Stimulated activated CD4-positive, alpha-beta T cell treated with anti-CD3 and anti-CD28 coated beads, TNF-alpha, amount 100 ng/mL, for 24 hours (primary cell): ENCODE measurements at places on chromosomes 3 and 15.
A peak's percentile ranks its signal among the peaks of the same experiment; 100 is the strongest.

DNA sequence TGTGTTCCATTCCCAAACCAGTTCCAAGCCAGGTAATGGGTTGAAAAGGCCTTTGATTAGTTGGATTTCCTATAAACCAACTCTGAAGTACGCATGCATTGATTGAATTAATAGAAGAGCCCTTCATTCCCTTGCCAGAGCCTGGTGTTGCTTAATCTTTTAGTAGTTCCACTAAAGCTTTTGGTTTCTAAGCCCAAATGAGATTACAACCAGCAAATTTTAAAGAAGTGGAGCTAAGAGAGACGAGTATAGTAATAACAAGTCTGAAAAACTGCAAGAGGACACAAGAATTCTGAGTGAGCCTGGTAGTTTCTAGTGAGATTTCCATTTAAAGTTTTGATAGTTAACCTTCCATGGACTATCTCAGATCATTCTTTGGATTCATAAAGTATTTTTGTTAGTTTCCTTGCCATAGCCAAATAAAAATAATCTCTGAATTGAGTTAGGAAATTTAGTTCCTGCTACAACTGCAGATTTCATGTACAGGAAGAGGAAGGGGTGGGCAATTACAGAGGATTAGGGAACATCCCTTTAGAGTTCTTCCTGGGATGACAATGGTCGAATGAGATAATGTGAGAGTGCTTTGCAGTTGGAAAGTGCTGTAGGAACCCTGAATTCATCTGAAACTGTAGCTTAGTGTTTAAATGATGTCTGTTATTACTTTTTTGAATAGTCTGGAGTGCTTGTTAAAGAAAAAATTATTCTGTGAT, 136.8 kb downstream of the FNDC3B start:
- DNase-seq, result no peak

GRCh38 chr3:182797876-182798275, 4.6 kb downstream of the ATP11B start:
- no peak for DNase-seq

GRCh38 chr15:63156755-63157117, 541 bp downstream of the RPS27L start:
- peak; percentile 10 for DNase-seq

GRCh38 chr3:2961576-2961975, 148.6 kb downstream of the IL5RA start:
- no peak for DNase-seq

GRCh38 chr3:13555753-13556152, 6.8 kb downstream of the FBLN2 start:
- no peak for DNase-seq

GRCh38 chr3:139122221-139122581, 77.5 kb upstream of the PRR23C start:
- DNase-seq, result no peak

- DNase-seq, result no peak
Measured at GRCh38 chr3:13812034-13812471, 67.8 kb downstream of the WNT7A start.

DNA sequence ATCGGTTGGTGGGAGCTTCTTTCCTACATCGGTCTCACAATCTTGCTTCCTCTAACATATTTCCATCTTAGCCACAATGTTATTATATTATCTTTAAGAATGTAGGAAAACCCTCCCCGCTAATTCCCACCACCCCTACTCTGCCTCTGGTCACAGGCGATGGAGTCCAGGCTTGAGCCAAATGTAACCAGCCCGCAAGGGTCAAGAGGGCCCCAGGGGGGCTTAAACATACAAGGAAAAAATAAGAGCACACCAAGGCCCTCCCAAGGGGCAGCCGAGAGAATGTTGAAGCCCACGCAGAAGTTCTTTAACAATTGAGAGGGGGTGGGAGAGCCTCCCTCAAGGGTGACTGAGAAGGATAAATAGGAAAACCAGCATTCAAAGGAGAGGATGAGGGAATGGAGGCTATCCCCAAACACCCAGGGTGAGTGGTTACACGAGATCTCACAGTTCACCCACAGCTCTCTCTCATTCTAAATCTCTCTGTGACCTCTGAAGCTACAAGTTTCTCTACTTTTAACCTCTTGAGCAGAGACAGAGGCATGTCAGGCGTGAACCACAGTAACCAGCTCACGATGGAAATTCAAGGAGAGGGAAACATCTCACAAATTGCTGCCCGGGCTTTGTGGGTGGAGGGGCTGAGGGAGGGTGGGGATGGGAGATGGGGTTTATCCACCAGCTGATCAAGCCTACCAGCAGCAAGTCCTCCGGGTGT, 31.4 kb upstream of the UACA start:
- DNase-seq, result no peak

DNA sequence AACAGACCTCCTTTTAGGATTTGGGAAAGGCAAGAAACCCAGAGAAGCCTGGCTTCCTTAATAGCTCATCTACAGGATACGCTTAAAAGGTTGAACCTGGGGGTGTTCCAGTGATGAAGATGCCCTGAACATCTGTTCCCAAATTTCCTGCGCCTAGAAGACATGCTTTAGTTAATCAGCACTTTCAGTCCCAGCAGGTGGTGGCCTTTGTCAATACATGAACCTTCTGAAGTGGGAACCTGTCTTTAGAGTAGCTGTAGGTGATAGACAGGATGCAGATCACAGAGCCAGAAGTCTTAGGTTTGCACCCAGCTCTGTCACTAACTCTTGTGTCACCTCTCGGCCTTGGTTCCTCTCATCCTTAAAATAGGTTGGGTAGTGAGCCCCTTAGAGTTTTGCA, 149.7 kb upstream of the SYNPR start:
- no peak for DNase-seq

- no peak for DNase-seq
Measured at GRCh38 chr15:22262613-22263020, 182.3 kb downstream of the OR4M2 start.

GRCh38 chr3:99646107-99646435, 7.7 kb downstream of the COL8A1 start:
- DNase-seq, result no peak

DNA sequence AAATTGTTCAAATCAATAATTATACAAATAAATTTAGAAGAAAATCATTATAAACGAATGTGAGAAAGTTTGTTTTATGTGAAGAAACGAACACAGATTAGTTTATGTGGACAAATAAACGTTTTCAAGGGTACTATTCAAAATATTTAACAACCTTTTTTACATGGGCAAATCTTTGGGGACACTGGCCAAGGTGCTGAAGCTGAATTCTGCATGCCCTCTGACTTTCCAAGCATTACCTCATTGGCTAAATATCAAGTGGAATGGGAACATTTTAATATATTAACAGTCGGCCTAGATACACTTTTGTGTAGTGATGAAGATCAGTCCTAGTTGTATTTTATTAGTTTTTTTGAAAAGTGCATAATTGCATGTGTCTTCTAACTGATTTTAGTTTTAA, 636.4 kb upstream of the DPPA4 start:
- no peak for DNase-seq

- no peak for DNase-seq
Measured at GRCh38 chr3:111882799-111883198, 23.7 kb downstream of the PHLDB2 start.

GRCh38 chr15:99425657-99426301, 140.0 kb upstream of the MEF2A start:
- no peak for DNase-seq

DNA sequence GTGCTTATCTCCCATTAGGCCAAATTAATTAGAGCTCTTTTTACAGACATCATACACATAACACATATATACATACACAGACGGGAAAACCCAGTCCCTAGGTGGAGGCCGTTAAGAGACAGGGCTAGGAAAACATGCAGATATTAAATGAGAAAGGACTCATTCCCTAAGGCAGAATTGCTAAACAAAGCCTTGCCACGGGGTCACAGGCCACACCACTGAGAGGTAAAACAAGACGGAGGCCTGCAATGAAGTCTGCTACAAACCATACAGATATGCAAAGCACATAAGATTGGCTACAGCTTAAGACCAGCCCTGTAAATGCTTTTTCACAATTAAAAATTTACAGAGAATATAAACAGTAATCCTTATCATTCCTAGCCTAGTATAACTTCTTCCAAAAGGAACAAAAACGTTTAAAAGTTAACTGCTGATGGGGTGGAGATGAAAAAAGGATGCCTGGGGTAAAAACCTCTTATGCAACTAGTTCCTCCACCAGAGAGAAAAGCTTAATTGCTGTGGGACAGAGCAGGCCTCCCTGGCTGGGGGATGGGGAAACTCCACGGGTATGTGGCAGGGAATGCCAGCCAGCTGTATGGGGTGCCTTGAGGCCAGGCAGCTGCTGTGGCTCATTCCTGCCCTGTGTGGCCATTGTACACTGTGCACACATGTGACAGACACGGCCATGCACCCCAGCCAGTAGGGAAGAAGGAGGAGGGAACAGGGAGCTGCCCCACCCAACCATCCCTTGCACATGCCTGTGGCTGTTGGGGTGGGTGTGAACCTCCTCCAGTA, 481.4 kb upstream of the LMCD1 start:
- no peak for DNase-seq

DNA sequence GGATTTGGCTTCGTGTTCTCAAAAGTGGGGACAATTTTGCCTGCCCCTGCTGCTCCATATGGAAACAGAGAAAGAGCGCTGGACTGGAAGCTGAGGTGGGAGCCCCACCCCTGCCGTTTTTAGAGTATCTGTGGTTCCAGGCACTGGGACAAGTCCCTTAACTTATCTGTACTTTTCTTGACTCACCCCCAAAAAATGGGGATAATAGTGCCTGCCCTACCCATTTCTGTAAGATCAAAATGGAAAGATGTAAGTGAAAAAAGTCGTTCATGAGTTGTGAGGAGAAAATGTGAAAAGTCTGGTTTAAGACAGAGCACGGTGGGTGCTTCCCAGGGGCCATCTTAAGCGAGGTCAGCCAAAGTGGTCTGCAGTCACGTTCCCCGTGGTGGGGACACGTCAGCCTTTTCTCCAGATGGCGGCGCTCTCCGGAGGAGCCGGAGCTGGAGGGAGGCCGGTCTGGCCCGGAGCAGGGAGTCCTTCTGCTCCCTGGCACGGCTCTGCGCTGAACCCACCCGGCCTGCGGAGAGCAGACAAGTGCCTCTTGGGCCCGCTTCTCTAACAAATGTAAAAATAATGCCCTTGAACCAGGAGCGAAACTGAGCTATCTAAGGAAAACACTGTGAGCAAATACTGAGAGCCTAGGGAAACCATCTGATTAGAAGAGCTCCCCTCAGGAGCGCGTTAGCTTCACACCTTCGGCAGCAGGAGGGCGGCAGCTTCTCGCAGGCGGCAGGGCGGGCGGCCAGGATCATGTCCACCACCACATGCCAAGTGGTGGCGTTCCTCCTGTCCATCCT, at the start of gene CLDN18:
Gene CLDN18, plus strand, starts transcription at position 690 of the 797 bp plus-strand sequence. Its CDS starts 61 bp downstream, at position 751.
- DNase-seq, result no peak
